ENCODE measurements at places on chromosomes 4 and X.

DNA sequence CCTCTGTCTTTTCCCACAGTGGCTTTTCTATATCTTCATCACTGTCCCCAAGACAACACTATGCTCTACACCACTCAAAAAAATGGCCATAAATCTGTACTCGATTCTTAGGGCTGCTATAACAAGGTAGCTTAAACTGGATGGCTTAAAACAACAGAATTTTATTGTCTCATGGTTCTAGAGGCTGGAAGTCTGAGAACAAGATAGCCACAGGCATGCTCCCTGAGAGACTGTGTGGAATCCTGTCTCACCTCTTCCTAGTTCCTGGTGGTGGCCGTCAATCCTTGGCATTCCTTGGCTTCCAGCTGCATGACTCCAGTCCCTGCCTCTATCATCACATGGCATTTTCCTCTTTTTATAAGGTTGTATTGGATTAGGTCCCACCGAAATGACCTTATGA lies 70.7 kb upstream of the DCLK2 start:
- no peak for DNase-seq

DNA sequence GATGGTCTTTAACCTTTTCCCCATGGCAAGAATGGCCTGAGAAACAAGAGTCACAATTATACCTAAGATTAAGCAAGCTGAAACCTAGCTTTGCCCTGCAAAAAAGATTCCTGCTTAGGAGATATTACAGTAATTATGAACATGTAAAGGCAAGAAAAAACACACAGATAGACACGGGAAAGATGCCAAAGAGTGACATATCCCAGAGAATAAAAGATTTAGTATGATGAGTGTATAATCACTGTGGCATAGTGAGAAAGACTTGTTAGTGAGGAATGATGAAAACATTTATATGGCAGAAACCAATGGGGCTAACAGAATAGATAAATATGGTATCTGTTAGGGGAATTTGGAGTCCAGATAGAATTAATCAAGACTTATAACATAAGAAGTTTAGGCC lies 29.6 kb upstream of the TASL start:
- DNase-seq: no peak

DNA sequence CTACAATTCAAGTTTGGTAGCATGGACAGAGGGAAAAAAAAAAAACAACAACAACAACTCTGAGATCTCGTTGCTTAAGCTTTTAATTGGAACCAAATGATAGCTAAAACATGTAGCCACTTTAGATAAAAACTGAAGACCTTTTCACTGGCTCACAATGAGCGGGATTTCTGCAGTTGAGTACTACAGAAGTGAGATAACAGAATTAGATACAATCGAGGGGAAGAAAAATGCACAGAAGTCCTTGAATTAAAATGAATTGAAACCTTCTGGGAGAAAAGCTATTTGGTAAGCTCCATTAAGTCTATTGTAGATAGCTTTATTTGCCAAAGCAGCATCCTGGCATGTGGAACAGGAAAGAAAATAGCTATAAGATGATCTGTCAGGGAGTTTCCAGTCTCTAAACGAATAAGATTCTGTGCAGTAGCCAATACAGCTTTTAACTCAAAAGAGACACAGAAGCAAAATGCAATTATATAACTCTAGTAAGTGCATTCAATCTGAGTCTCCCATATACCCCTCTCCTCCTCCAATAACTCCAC lies 248.5 kb downstream of the ENOX2 start:
- no peak for DNase-seq

- no peak for DNase-seq
Observed at GRCh38 chrX:790783-791360, 160.3 kb downstream of the SHOX start.

GRCh38 chr4:150219841-150220240 lies 141.6 kb downstream of the DCLK2 start:
- no peak for DNase-seq

DNA sequence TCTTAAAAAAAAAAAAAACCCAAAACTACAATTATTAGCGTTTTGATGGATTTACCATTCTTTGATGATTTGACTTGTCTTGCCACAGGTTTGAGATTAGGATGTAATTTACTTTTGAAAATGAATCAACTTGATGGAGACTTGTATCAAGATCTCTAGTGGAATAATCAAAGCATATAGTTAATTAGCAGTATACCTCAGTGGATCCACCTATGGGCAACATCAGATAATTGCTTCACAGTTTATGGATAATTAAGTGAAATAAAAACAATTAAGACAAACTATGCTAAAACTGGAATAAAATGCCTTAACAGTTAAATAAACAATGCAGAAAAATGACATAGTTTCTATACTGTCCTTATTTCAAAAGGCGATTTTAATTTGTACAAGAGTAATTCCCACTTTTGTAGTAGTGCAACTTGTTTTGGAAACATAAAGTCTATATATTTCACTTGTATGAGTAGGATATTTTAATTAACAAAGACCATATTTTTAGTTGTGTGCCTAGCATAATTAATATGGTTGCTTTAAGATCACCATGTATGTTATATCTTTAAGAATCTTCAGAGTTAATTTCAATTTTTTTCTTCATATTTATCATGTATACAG lies 4.2 kb downstream of the CPEB2 start:
- DNase-seq: no peak

- DNase-seq: no peak
Observed at GRCh38 chr4:113607147-113607720, 154.3 kb downstream of the CAMK2D start.

DNA sequence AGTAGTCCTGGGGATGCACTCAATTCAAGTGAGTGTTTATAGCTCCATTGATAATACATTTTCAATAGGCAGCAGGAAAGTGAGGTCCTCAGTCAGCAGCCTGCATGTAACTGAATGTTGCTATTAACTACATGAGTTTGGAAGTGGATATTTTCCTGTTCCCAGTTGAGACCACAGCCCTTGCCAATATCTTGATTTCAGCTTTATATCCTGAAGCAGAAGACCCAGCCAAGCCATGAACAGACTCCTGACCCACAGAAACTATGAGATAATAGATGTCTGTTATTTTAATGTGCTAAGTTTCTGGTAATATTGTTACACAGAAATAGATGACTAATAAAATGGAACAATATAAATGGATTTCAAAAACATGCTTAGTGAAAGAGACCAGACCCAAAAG lies 63.7 kb downstream of the VSIG4 start:
- DNase-seq: no peak

DNA sequence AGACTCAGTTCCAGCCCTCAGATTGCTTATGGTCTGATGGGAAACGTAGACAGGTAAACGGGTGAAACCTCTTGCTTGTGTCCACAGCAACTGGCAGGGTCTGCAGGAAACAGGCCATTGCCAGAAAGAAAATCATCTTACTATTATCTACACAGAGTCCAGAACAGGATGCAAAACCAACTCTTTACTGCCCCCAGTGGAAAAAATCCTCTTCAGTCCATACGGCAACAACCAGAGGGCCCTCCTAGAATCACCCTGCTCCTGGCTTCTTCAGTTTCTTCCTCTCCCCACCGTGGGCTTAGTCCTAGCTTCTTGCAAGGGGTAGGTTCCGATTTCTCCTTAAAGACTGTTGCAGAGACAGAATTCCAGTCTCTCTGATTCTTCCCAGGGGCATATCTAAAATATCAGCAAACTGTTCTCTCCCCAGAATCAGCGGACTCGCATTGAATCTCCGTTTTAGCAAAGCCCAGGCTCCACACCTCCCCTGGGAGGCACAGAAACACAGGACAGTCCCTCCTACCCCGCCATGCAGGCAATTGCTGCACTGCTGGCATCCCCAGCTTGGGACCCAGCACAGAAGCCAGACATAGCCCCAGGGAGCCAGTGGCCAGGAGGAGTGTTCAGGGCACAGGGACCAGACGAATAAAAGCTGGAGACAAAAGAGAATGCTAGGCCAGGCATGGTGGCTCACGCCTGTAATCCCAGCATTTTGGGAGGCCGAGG lies 41.0 kb upstream of the SH3RF1 start:
- no peak for DNase-seq

- DNase-seq: no peak
Observed at GRCh38 chrX:93874554-93874953, 200.5 kb downstream of the FAM133A start.

- DNase-seq: no peak
Observed at GRCh38 chr4:68338625-68339024, 11.3 kb downstream of the YTHDC1 start.

- no peak for DNase-seq
Observed at GRCh38 chr4:31651541-31651940, 931.4 kb downstream of the PCDH7 start.

DNA sequence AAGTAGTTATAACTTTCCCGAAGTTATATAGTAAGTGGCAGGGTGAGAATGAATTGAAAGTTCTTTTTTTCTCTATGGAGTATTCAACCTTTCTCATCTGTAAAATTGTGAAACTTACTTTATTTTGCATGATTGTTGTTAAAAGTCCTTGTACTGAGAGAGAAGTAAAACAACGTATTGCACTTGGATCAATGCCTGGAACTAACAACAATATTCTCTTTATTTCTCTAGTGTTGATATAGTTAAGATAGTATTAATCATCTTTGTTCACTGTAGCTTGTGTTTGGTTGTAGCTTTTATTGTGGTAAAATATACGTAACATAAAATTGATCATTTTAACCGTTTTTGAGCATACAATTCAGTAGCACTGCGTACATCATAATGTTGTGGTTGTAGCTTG lies 48.7 kb downstream of the STIM2 start:
- DNase-seq: no peak

- no peak for DNase-seq
Observed at GRCh38 chr4:676871-677235, 2.5 kb downstream of the MYL5 start.

DNA sequence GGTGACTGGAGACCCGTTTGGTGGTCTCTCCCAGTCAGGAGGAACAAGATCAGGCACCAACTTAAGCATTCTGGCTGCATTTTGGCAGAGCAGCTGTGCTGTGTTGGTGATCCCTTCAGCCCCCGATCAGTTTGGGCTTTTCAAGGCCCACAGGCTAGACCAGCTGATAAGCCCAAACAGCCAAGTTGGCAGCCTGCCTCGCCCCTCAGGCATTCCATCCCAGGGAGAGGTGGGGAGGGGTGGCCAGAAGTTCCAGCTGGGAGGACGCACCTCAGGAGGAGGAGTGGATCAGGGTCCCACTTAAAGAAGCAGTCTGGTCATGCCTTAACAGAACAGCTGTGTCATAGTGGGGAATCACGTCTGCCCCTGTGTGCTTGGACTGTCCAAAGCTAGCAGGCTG lies 105.8 kb downstream of the CHIC1 start:
- DNase-seq: no peak

DNA sequence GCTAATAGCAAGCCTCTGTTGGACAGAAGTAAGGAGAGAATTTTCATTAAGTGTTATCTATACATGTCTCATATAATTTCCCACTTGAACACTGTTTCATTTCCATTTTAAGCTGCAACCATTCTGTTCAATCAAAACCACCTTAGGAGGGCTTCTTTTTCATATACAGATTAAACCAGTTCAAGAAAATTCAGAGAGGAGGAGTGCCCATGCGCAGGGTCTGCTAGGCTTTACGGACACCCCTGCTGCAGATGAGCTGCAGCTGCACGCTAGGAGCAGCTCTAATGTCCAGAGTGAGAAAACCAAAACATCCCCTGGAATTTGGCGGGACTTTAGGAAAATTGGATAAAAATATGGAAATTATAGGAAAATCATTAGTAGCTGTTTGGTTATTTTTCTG lies 541.0 kb downstream of the SPRY1 start:
- no peak for DNase-seq

DNA sequence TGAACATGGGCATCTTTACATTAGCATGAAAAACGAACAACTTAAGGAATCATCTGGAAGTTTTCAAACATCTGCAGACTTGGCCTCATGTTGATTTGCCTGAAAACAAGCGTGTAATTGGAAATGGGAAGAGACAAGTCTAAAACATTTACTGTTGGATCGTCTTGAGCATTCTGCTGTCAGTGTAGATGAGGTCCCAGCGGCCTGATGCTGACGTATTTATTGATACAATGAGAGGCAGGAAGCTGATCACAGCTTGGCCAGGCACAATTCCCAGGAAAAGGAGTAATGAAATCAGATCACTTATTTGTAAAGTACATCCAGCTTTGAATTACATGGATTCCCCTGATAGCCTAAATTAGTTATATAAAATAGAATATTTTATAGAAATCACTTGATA lies 210.6 kb downstream of the CLCN4 start:
- DNase-seq: no peak

DNA sequence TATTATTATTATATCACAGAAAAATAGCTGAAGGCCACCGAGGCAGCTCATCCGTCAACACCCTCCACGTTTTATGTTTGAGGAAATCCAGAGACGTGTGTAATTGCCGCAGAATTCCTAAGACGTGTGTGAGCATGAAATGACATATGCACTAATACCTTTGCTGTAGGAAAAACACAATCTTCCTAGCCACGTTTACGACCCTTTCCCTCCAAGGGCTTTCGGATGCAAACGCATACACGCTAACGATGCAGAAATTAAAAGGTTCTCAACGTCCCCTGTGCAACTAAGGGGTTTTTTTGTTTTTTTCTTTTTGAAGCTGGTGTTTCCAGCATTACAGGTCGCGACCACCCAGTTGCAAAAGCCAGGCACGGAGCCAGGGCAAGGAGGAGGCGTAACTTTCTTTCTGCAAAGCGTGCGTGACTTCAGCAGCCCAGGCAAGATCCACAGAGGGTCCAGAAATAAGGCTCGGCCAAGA lies 33.8 kb downstream of the CRLF2 start:
- DNase-seq: no peak

DNA sequence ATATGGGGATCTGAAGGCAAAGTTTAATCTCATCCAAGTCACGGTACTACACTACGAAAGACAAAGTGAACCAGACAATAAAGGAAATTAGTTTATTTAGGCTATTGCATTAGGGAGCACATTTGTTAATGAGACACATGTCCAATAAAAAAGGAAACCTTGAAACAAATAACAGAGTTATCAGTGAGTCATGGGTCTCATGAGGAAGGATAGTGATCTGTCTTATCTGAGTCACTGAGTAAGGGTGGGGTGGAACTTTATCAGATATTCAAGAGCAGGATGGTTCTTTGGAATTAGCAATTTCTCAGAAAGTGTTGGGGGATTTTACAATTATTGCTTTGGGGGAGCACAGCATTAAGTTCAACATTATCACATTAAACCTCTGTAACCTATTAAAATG lies 188.9 kb upstream of the IL1RAPL1 start:
- DNase-seq: no peak

DNA sequence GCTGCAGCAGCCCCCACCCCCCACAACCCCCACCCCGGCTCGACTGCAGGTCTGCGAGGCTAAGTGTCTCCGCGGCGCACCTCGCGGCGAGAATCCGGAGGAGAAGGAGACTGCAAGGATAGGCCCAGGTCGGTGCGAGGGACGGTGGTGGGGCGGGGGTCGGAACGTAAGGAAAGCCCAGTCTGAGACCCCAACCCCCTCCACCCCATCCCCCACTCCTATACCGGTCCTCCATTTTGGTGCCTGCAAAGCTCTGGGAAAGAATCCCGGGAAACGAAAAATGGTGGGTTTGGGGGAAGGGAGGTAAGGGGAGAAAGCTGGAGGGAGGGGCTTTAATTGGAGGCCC lies 614 bp downstream of the BEX3 start:
- DNase-seq: no peak

- no peak for DNase-seq
Observed at GRCh38 chr4:7808752-7809151, 130.9 kb downstream of the AFAP1 start.

All from GM12864 (cell line).